NCI-H2171 treated with DMSO at 0.1 percent for 48 hours (cell line): ENCODE measurements at places on chromosomes 7 and 10.

- DNase-seq: no peak
These were observed 145.7 kb downstream of the RNLS start for GRCh38 chr10:88437411-88437810.

GRCh38 chr10:130453036-130453720 is 317.0 kb downstream of the GLRX3 start:
- no peak for DNase-seq

DNA sequence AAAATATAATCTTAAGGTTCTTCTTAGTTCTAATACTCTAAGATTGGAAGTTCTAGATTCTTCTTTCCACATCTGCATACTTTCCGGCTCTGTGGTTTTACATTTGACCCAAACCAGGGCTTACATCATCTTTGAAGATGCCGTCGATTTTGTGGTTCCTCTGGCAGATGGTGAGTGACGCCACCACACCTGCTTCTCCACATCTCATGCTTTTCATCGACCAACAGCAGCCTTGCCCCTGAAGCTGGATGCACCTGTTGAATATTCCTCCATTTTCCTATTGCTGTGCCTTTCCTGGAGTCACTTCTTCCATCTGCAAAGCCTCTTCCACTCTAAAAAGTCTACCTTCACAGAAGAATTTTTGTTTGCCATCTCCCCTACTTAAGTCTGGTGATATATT is 121.3 kb downstream of the PRKCQ start:
- DNase-seq: no peak

GRCh38 chr7:123211545-123211944 is 11.8 kb upstream of the SLC13A1 start:
- no peak for DNase-seq

DNA sequence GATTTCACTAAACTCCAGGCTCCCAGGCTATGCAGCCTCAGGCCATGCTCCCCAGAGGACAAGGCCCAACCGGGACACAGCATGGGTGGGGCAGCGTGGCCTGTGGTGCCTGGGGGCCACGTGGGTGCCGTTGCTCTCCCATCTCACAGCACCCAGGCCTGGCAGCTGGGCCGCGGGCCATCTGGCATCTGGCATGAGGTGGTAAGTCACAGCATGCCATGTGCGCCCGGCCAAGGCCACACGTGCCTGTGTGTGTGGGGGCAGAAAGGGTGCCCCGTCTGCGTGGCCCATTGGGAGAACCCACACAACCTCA is 204.1 kb downstream of the EBF3 start:
- no peak for DNase-seq

GRCh38 chr10:49653273-49653929 is 26.1 kb upstream of the C10orf53 start:
- DNase-seq: no peak

- peak; percentile 49 for DNase-seq
These were observed 40.6 kb downstream of the SEC23IP start for GRCh38 chr10:119933179-119933578.

DNA sequence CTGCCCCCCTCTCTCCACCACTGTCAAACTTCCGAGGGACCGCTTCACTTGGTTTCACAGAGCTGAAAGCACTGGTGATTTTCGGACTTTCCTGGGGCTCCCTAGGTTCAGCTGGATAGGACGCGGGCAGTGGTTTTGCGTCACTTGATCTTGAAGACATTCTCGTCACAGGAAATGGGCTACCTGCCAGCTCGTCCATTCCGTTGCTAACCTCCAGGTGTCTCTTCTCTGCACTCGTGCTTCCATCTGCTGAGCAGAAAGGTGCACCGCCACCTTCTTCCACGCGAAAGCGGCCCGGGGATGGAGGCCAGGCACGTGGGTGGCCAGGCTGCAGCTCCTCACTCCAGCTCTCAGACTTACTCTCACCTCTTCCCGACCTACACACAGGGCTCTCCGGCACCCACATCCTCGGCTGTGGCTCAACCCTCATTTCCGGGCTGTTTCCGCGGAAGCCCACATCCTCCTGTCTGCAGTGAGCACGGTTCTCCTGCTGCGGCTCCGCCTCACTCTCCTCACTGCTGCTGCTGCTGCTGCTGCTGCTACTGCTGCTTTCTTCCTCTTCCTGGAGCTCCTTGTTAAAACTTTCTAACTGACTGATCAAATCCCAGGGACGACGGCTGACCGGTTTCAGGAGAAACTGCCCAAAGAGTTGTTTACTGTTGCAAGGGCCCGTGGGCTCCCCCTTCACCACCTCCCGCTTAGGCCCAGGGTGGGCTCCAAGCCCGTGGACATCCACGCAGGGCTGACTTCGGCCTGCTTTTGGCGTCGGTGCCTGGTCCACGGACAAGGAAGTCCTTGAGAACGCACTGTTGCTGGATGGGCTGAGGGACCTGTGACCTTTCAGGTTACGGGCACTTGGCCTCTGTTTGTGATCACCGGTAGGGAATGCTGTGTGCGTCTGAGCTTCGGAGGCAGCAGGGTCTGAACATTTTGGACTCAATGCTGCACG is 32.1 kb downstream of the JCAD start:
- DNase-seq: peak; percentile 27

DNA sequence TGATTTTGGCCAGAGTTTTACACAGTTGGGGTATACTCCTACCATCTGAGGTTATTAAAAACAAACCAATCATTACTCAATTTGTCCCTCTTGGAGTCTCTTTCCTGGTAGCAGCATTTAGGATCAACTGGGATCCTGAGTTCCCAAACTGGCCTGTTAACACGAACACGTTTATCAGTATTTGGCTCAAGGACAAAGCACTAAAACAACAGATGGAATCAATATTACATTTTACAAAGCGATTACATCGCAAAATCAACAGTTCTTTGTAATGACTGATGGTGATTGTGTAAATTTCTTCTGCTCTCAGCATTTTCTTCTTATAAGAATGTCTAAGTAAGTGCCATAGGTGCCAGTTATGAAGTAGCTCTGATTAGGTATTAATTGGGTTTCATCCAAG is 582.9 kb upstream of the ANKRD30A start:
- DNase-seq: no peak

GRCh38 chr7:3463696-3464095 is 162.6 kb downstream of the SDK1 start:
- DNase-seq: peak; percentile 18

- peak; percentile 39 for DNase-seq
These were observed 322.0 kb downstream of the KCNMA1 start for GRCh38 chr10:77315496-77316129.

- DNase-seq: no peak
These were observed 105.6 kb downstream of the ANKRD26 start for GRCh38 chr10:26994743-26995142.

- peak; percentile 23 for DNase-seq
These were observed 825 bp downstream of the RAB11FIP2 start for GRCh38 chr10:118045837-118046394.

DNA sequence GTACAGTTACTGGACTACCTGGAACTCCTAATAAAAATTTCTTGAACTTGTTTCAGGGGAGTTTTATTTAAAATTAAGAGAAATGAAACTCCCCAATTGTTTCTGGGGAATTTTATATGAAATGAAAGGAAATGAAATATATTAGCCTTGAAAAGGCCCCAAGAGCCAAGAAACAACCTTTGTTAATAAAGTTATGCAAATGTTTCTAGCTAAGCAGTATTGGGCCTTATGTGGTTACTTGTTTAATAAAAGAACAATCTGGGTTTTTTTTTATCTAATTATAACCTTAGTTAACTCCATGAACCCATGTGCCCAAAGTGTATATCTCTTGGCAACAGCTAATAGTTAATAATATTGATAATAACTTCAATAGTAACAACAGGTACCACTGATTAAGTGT is 222.8 kb downstream of the EXOC4 start:
- no peak for DNase-seq

DNA sequence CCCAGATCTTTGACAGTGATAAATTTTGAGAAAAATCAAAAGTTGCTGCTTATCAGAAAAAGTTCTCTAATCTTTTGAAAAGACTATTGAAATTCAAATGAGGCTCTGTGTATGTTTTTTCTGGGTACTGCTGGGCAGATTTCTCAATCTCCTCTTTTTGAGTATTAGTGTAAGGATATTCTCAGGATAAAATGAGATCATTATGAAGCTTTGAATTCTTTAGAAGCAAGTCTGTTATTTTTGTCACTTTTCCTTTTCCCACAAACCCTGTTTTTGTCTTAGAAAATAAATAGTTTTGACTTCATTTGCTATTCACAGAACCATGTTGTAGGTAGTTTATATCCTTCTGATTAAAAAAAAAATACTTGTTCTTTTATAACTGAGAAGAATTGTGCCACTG is 7.9 kb downstream of the STAM start:
- no peak for DNase-seq

- no peak for DNase-seq
These were observed 25.1 kb downstream of the CDK14 start for GRCh38 chr7:90621125-90621746.

- DNase-seq: no peak
These were observed 93.7 kb upstream of the STK17A start for GRCh38 chr7:43489257-43489656.

DNA sequence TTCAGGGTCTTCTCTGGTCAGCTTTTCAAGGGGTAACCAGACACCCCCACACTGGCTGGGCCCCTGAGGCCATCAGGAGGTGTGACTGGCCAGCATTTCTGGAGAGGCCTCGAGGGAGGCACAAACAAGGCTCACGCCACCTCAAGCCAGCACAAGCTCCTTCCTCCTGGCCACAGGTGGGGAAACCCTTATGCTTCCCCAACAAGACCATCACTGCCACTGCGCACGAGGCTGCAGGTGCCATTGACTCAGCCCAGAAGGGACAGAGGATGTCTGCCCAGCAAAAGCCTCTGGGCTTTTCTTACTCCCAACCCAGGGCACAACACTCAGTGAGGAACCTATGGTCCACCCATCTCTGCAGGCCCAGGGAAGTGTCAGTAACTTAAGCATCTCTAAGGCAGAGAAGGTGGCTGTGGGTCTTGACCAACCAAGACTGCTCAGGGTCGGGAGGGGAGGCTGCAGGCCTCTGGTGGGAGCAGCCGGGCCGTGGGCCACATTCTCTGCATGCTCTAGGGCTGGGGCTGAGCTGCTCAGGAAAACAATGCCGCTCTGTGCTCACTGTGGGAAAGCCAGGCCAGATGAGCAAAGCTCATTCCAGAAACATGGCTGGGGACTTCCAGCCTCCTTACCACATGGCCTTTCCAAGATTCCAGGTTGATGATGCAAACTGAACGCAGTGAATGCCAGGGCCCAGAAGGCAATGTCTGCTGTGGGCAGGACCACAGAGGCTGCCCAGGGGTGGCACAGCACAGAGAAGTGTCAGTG is 24.2 kb upstream of the RASSF4 start:
- no peak for DNase-seq

DNA sequence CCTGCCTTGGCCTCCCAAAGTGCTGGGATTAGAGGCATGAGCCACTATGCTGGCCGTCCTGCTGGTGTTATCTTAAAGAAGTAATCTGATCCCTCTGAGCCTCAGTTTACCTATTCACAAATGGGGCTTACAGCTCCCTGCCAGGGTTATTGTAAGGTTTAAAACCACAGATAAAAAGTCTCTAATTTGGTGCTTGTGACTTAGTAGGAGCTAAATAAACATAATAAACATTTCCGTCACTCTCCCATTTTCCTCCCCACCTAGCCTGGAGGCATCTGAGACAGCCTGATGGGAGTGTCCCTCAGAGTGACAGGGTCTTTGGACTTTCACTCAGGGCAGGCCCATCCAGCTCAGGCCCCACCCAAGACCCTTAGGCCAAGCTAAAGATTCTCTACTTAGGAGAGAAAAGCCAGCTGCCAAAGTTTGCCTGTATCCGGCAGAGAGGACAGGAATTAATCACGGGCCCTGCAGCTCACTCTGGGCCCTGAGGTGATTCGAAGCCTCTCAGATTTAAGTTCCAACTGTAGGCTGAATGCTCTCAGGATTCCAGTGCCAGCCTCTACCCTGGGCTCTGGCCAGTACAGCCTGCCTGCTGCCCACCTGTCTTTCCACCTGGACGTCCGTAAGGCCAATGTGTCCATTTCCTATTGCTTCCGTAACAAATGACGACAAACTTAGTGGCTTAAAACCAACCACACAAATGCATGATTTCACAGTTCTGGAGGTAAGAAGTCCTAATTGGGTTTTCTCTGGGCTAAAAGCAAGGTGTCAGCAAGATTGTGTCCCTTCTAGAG is 21.8 kb upstream of the DUSP5 start:
- no peak for DNase-seq

- DNase-seq: no peak
These were observed 224.7 kb downstream of the CUX1 start for GRCh38 chr7:102042016-102042656.

- no peak for DNase-seq
These were observed 10.2 kb downstream of the TSPAN15 start for GRCh38 chr10:69461243-69462025.

- no peak for DNase-seq
These were observed 4.1 kb upstream of the CHN2 start for GRCh38 chr7:29190349-29191045.

DNA sequence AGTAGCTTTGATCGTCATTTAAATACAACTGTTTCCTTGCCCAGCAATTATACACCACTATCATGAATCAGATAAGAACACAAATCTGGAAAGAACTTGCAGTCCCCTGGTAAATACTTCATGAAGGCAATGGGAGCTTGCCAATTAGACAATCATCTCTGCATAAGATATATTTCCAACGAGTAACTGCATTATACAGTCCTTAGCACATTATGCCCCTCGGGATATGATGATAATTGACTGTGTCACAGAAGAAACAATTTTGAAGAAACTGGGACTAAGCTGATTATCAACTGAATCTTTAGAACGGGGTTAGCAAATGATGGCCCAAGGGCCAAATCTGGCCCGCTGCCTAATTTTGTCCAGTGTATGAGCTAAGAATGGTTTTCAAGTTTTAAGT is 155.7 kb downstream of the TRIL start:
- DNase-seq: no peak

- DNase-seq: no peak
These were observed 65.5 kb downstream of the MLLT10 start for GRCh38 chr10:21599582-21599981.

DNA sequence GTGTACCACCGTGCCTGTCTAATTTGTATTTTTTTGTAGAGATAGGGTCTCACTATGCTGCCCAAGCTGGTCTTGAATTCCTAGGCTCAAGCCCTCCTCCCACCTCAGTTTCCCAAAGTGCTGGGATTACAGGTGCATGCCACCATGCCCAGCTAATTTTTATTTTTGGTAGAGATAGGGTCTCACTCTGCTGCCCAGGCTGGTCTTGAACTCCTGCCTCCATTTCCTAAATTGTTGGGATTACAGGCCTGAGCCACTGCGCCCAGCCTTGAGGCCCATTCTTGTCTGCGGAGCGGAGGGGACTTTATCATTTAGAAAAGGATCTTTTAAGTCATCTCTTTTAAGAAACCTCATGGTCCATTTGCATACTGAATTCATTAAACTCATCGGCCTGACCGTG is 221.4 kb upstream of the SH2B2 start:
- no peak for DNase-seq

GRCh38 chr10:1186683-1186990 is 130.5 kb downstream of the WDR37 start:
- no peak for DNase-seq

GRCh38 chr7:28309704-28310459 is 102.4 kb upstream of the CREB5 start:
- DNase-seq: no peak

DNA sequence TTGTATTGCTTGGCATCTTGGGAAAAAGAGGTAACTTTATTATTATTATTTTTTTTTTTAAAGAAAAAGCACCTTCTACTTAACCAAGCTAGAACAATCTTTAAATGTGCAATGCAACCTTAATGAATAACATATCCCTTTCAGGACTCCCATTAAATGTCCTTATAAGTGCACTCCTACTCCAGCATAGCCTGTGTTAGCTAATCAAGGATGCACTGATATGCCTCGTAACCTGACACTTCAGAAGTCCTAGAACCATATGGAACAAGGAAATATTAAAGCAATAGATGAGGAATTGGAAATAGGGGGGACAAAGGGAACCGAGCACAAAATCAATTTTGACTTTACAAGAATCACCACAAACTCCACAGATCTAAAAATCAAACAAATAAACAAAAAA is 522.4 kb downstream of the PARD3 start:
- DNase-seq: peak; percentile 75
